ENCODE measurements at places on chromosomes 5 and 9. TPM values are rescaled to one million over a fixed set of nuclear protein-coding genes. Genes with fewer than 3 reads are reported as not detected.

- DNase-seq, result no peak
Measured at GRCh38 chr5:168449166-168449565, 37.1 kb upstream of the RARS1 start.

GRCh38 chr9:33024966-33025571 is at the start of gene DNAJA1:
Gene DNAJA1, plus strand, starts transcription at chr9:33025273. Its CDS starts 1,212 bp downstream, at chr9:33026485.
- DNase-seq, result peak; percentile 95

Gene SLC6A7
- not detected for polyA plus RNA-seq

Gene ADAMTS19
- 0.02 TPM for polyA plus RNA-seq

Gene C7
- 29.8 TPM for polyA plus RNA-seq

Data from pancreas (tissue), 10 donors.